Astrocyte of the cerebellum (primary cell): ENCODE measurements at places on chromosomes 12 and 14.

- no peak for DNase-seq
Observed at GRCh38 chr14:21702316-21702715, 28.7 kb upstream of the OR4E1 start.

- DNase-seq = no peak
Observed at GRCh38 chr12:93254911-93255310, 122.8 kb upstream of the NUDT4 start.

DNA sequence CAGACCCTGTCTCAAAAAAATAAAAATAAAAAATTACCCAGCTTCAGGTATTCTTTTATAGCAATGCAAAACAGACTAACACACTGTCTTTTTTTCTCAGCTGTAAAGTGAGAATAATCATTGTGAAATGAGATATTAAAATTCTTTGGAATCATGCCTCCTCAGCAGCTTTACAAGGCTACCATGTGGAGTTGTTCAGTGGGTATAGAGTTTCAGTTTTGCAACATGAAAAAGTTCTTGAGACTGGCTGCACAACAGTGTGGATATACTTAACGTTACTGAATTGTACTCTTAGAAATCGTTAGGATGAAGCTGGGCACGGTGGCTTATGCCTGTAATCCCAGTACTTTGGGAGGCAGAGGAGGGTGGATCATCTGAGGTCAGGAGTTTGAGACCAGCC, 15.7 kb upstream of the MAPKAPK5 start:
- no peak for DNase-seq

DNA sequence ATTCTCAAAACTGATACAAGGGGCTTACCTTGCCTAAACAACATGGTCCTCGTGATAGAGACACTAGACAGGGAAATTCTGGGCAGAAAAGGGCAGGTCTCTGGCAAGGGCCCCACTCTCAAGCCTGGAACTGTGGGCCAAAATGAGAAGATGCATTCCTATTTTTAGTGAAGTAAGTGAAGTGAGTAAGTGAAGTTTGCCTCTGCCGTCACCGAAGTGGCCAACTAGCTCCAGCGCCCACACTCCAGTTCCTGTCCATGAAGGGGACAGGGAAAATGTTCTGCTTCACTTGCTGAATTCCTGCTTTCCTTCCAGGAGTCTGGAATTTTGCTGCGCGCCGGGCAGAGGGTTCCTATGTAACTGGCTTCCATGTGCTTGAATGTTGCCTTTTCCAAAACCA, 1035.6 kb upstream of the TMEM132C start:
- no peak for DNase-seq

DNA sequence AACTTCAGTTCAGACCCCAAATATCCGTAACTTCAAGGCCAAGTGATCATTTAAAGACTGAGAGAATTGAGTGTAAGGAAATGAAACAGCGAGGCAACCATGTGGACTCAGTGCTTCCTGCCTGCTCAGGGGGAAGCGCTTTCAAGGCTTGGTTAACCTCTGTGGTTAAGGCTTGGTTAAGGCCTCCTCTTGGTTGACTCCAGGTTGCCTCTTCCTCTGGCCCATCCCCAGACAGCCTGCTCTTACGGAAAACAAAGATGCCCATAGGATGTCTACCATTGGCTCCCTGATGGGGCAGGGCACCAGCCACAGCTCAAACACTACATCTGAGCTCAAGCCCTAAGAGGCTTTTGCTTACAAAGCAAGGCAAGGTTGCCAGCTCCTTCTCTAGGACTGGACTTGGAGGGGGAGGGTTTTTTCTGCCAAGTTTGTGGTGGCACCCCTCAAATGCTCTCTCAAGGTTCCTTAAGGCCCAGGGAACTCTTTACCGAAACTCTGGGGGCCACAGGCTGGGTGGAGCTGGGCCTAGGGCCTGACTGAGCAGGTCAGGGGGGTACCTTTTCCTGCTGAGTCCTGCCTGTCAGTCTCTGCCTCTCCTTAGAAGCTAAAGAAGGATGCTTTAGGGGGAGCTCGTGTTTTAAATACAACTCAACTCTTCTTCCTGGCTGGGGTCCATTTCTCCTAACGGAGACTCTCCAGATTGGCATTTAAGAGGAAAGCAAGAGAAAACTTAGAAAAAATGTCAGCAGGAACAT, 13.7 kb downstream of the COL2A1 start:
- no peak for DNase-seq

- DNase-seq = no peak
Observed at GRCh38 chr12:94284046-94284445, 135.7 kb downstream of the PLXNC1 start.

GRCh38 chr12:105506678-105507310, 176.3 kb downstream of the C12orf75 start:
- DNase-seq = no peak

- DNase-seq = no peak
Observed at GRCh38 chr12:104276273-104277131, 27.0 kb upstream of the EID3 start.

- DNase-seq = no peak
Observed at GRCh38 chr14:100454437-100454836, 131.3 kb downstream of the SLC25A47 start.

DNA sequence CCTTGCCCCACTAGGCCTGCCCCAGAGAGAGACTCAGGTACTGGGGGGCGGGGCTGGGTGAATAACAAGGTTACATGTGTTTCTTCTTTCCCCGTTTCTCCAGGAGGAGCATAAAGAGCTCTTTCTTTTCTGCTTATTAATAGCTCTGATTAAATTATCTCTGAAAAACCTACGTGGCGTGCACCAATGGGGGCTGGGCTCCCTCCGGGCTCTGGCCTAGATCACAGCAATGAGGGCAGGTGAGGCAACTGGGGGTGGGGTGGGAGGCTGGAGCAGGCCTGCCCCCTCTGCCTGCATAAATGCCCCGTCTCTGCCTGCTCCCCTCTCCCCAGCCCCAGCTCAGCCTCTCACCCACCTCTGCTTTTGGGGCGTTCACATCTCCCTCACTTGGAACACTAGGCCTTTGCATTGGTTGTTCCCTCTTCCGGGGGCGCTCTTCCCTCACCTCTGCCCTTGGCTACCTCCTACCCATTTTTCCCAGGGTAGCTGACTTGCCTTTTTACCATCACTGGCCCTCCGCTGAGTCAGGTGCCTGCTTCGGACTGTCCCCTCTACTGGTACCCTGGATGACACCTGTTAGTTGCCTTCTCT, 4.1 kb upstream of the FAM222A start:
- no peak for DNase-seq

DNA sequence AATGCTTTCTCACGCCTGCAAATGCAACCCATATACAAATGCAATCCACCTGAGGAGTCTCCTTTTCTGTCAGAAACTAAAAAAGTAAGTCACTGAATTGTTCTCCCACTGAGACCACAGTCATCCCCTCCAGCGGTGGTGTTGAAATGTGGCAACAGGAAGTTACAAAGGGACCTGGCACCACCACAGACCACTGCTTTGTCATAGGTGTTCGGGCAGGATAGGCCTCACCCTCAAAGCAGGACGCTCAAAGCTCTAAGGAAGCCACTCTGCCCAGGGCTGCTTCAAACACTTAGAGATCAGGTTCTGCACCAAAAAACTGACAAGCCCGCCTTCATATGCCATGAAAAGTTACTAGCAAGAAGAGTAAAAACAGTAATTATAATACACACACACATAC, 11.3 kb downstream of the PHLDA1 start:
- DNase-seq = peak; percentile 75

- no peak for DNase-seq
Observed at GRCh38 chr12:19529951-19530636, 90.8 kb downstream of the AEBP2 start.

- DNase-seq = no peak
Observed at GRCh38 chr12:66159123-66159522, 10.7 kb downstream of the TMBIM4 start.

GRCh38 chr12:89674326-89674942, 34.2 kb downstream of the ATP2B1 start:
- DNase-seq = no peak

GRCh38 chr12:7712841-7713442, 1.7 kb downstream of the DPPA3 start:
- DNase-seq = no peak

DNA sequence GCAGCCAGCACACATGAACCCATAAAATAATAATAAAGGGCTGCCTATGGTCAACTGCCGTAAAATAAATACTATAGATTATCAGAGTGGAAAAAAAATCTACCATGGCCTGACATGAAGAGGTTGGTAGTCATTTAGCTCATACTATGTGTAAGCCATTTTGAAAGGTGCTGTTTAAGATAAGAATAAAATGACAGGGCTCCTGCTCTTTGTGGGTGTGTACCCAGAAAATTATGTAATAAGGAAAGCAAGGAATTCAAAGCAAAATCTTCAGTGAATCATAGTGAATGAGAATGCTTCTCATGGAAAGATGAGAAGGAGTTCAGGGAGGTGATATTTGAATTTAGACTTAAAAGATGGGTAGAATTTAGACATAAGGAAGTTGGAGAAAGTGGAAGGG, 42.9 kb upstream of the PPM1H start:
- no peak for DNase-seq

DNA sequence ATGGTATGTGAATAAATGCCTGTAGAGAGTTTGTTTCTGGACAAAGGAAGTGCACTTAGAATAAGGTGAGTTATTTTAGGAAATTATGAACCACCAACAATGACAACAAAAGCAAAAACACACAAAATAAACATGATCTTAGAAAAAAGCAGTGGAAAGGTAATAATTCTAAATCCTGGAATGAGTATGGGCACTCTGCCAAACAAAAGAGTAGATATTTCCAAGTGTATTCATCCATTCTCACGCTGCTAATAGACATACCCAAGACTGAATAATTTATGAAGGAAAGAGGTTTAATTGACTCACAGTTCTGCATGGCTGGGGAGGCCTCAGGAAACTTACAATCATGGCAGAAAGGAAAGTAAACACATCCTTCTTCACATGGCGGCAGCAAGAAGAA, 269.3 kb upstream of the NPAS3 start:
- DNase-seq = no peak

DNA sequence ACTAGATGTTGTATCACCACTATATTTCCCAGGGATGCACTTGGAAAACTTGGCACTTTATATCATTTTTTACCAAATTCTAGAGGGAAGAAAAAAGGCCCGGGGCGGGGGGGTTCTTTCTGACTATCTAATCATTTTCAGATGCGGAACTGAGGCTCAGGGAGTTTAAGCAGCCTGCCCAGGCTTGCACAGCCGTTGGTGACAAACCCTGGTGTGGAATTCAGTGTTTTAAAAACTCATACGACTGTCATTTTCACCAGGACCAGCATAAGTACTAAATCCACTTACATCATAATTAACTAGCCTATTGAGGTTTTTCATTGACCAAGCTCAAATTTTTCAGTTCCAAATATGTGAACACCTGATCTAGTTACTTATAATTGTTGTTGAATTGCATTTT, 181.0 kb downstream of the IPO8 start:
- no peak for DNase-seq
